ENCODE measurements at places on chromosomes 16 and 17.
A peak's percentile ranks its signal among the peaks of the same experiment; 100 is the strongest.

DNA sequence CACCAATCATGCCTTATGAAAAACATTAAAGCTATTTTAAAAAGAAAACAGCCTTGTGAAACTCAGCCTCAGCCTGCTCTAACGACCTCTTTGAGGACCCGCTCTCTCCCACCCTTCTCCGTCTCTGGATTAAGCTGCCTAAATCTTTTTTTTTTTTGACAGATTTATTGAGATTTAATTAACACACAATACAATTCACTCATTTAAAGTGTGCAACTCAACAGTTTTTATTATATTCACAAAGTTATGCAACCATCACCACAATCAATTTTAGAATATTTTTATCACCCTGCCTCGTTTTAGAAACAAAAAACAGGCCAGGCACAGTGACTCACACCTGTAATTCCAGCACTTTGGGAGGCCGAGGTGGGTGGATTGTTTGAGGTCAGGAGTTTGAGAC, 8.4 kb downstream of the CDR2L start:
- DNase-seq, result no peak

DNA sequence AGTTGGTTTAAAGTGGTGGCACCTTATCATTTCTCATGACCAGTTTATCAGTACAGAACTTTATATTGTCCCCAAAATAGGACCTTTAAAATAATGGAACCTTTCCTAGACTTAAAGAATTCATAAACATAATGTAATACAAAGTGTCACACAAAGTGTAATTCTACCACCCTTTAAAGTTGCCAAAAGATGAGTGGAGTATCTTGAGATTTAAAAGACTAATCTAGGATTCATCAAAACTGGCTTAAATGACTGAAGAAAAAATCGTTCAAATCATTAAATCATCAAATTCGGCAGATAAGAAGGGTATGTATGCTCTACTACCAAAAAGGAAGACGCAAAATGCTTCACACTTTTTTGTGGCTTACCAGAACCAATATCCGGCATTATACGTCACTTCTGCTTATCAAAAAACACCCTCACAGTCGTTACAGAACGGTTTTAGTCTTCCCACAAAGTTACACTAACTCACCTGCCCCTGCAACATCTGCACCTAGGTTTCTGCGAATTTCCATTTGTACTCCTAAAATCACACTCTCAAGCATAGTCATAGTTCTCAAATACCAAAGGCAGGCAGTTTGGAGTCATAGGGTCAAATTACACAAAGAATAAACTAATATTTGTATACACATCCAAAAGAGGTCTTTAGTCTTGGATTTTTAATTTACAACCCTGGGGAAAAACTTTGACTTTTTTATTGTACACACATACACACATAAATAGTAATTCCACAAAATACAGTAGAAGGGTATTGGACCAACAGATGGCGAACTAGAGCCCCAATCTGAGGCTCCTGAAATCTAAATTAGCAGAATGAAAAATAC, 1.4 kb upstream of the KANSL1 start:
- peak; percentile 78 for DNase-seq

- no peak for DNase-seq
These were observed 16.6 kb downstream of the LDHD start for GRCh38 chr16:75099738-75100602.

DNA sequence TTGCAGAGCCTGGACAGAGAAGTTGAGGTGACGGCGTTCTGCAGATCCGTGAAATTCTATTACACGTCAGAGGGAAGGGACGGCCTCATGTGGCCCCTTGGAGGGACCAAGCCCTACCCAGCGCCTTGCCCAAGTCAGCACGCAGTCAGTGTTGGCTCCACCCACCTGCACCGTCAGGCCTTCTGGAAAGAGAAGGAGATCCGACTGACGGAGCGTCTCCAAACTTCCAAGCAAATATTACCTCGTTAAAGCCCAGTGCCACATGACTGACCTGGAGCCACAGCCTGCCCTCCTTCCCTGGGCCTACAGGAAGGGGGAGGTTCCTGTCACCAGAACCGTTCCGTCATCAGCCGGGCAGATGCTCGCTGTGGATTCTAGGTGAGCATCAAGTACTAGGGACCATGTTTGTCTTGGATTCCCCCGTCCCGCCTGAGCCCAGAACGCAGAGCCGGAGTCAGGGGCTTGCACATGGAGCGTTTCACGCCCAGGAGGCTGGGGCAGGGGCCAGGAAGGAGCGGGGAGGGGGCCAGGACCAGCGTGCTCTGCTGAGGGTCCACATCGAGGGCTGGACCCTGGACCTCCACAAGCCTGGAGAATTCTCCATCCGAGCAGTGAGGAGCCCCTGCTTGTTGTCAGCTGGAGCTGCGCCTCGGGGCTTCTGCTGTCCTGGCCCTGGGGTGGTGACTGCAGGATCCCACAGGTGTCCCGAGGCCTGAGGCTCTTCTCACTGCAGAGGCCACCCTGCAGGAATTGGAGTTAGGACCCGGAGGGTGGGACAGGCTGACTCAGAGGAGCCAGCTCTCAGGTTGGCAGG, 22.6 kb upstream of the METRNL start:
- DNase-seq, result no peak

DNA sequence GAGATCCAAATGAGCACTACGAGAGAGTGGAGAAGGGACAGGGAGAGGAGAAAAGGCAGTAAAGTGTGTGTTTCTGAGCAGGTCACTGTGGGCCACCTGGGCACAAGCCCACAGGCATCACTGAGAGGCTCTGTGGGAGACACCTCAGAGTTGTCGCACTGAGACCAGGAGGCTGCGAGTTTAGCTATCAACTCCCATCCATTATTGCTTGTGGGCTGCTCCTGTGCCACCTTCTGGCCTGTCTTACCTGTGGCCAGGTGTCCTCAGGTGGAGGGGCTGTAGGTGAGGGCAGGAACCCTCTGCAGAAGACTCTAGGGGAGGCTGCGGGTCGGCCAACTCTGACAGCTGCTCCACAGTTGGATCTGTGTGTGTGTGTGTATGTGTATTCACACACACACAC, 2.5 kb upstream of the PRR29 start:
- DNase-seq, result no peak

- DNase-seq, result no peak
These were observed 35.1 kb upstream of the CHMP6 start for GRCh38 chr17:80956321-80957190.

DNA sequence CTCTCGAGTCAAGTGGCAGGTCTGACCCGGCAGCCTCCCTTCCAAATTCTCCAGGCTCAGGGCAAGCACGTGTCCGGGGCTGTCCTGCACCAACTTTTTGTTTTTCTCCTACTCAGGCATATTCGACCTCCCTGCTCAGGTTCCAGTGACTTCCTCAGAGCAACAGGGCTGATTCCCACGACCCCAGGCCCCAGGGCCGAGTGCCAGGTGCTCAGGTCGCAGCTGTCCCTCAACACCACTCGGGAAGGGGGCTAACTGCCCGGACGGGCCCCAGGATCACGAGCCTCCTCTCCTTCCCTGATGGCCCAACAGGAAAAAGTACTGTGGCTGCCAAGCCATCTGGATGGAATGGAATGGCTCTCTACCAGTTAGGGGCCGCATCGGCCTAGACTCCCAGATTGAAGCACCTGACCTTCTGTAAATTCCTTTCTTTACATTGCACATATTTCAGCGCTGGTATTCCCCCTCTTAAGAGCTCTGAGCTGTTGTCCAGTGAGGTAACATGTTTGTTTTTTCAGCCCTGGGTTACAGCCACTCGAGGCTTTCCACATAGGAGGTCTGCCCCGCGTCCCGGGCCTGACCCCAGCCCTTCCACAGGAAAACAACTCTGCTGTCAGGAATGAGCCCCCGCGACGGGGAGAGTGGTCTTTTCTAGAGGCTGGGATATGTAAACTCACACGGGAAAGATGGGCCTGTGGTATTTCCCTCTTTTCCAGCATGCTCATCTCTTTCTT, 25.0 kb downstream of the NXN start:
- DNase-seq, result no peak

- DNase-seq, result no peak
These were observed 32.8 kb downstream of the HIC1 start for GRCh38 chr17:2087597-2088211.

GRCh38 chr17:74146196-74146595, 57.3 kb upstream of the RPL38 start:
- no peak for DNase-seq
